Effector memory CD8-positive, alpha-beta T cell (primary cell): ENCODE measurements at places on chromosomes 13 and 19.

DNA sequence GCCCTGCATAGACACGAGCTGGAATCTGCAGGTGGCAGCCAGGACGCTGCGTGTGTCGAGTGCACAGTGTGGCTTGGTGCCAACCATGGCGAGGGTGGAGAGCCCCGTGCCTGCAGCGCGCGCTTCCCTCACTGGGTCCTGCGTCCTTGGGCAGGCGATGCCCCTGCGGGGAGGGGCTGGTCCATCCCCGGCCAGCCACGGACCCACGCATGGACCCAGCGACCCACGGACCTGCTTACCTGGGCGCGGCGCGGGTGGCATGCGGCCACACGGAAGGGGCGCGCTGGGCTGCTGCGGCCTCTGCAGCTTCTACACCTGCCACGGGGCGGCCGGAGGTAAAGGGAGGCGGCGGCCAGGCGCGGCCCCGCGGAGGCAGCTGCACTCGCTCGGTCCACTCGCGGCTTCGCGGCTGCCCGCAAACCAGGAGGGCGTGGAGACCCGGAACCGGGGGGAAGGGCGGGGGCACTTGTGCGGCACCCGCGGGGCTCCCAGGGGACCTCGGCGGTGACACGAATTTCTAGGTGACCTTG lies 569 bp upstream of the MCF2L start:
- DNase-seq, result peak; percentile 41

DNA sequence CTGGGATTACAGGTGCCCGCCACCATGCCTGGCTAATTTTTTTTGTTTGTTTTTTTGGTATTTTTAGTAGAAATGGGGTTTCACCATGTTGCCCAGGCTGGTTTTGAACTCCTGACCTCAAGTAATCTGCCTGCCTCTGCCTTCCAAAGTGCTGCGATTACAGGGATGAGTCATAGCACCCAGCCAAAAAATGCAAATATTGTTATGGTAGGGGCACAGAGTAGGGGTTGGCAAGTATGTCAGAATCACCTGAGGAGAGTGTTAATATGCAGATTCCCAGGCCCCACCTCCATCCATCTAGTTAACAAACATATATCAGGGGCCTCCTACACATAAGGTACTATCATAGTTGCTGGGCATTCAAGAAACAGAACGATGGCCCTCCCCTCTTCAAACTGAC lies 44.7 kb downstream of the VAV1 start:
- no peak for DNase-seq

DNA sequence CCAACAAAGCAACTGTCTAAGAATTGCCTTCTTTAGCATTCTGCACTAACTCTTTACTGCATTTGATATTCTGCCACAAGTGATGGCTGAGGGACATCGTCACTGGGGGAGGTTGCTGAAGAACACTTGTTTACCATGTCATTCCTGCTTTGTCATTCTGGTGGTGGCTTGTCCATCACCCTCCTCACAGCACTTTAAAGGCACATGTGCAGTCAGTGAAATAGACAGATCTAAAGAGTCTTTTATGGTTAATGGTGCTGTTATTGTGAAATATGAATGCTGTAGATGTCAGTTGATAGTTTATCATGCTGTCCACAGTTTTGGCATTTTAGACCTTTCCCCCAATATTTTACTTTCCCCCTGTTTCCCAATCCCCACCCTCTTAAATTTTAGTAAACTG lies 120.9 kb upstream of the TSC22D1 start:
- no peak for DNase-seq

DNA sequence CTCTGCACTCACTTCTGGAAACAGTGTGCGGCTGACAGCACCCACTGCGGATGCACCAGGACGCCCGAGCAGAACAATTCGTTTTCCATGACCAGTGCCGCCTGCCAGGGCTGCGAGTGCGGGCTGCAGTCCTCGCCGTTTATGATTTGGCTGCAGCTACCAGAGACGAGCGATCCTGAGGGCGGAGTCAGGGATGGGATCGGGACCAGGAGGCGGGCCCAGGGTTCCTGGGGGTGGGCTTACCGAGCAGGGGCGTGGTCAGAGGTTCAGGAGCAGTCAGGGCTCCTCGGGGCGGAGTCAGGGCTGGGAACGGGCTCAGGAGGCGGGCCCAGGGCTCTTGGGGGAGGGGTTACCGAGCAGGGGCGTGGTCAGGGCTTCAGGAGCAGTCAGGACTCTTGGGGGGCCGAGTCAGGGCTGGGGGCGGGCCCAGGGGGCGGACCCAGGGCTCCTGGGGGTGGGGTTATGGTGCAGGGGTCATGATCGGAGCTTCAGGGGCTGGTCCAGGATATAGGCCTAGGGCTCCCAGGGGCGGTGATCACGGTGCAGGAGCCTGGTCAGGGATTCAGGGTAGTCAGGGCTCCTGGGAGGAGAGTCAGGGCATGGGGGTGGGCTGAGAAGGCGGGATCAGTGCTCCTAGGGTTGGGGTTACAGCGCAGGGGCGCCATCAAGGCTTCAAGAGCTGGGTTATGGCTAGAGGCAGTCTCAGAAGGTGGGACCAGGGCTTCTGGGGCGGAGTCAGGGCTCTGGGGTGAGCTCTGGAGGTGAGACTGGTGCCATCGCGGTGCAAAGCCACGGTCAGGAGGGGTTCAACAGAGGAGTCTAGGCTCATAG lies 1.7 kb downstream of the KLK4 start:
- DNase-seq, result no peak

DNA sequence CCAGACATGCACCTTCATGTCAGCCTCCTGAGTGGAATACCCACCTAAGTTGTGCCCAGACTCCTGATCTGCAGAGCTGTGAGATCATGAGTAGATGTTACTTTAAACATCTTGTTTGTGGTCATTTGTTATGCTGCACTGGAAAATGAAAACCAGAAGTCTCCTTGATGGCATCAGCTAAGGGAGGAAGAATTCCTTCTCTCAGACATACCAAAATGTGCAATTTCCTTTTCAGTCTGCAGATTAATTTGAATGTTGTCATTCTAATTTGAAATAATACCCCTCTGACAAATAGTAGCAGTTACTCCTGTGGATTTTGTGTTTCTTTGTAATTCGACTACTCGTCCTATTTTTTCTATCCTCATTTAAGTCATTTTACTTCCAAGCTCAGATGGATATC lies 59.3 kb downstream of the ITGBL1 start:
- no peak for DNase-seq

DNA sequence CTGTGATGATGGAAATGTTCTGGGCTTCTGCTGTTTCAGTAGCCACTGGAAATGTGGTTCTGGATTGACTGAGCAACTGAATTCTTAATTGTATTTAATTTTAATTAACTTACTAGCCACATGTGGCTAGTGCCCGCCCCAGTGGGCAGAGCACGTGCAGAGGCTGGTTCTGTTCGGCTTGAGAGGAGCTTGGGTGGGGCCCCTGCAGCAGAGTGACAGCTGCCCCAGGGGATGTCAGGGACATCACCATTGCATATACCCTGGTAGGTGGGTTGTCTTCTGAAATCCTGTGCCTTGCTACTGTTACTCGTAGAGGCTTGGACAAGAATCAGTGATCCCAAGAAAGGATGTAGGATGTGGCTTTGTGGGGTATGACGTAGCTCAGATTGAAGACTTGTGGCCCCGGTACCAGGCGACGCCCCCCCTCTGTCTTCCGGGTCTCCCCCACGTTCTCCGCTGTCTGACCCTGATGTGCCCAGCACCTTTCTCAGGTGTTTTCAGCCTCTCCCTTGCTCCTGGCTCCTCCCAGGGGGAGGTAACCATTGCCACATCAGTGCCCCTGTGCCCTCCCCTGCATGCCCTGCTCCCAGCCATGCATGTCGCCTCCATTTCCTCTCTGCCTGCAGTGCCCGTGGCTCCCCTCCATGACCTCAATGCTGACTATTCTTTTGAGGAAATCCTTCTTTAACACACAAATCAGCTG lies 102.6 kb upstream of the RNF113B start:
- DNase-seq, result no peak

DNA sequence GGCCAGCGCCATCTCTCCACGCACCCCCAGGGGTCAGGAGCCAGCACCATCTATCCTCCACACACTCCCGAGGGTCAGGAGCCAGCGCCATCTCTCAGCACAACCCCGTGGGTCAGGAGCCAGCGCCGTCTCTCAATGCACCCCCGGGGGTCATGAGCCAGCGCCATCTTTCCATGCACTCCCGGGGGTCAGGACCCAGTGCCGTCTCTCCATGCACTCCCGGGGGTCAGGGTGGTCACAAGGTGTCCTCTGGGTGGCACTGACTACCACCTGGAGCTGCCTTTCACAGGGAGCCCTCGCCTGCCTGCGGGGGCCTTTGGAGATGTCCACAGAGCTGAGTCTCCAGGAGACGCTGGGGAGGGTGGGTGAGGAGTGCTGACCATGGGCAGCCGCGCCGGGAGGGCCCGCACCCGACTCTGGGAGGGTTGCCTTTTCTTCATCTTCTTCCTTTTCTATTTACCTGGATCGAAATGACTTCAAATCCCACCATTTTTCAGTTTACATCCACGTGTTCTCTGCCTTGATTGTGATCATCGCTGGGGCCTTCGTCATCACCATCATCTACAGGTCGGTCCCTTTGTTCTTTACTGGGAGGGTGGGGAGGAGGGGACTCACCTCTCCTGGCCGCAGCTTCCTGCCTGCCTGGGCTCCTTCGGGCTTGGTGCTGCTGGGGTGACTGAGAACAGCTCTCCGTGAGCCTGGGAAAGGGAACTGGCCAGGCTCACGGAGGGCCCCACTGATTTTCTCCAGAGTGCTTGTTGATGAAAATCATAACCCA lies 19.1 kb downstream of the TEX29 start:
- no peak for DNase-seq

- DNase-seq, result no peak
Observed at GRCh38 chr13:23790577-23791170, 98.5 kb downstream of the MIPEP start.

- no peak for DNase-seq
Observed at GRCh38 chr13:42084722-42085121, 36.3 kb downstream of the DGKH start.

- no peak for DNase-seq
Observed at GRCh38 chr19:30880551-30880950, 468.7 kb downstream of the TSHZ3 start.

DNA sequence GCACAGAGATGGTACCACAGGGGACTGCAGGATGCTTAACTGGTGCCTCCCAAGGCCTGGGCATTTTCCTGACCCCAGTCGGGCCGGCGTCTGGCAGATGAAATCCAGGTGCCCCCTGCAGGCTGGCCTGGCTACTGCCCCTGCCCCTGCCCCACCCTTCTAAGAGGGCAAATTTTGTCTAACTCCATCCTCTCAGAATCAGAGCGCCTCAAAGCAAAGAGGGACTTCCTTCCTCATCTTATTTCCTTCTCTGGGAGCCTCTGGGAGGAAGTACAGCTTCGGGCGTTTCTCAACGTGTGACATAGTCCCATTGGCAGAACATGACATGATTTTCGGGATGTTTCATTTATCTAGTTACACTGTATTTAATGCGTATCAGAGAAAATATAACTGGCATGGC lies 2.7 kb downstream of the PRKACA start:
- peak; percentile 24 for DNase-seq
